Osteocyte (in vitro differentiated cells): ENCODE measurements at places on chromosomes 6 and 20.

DNA sequence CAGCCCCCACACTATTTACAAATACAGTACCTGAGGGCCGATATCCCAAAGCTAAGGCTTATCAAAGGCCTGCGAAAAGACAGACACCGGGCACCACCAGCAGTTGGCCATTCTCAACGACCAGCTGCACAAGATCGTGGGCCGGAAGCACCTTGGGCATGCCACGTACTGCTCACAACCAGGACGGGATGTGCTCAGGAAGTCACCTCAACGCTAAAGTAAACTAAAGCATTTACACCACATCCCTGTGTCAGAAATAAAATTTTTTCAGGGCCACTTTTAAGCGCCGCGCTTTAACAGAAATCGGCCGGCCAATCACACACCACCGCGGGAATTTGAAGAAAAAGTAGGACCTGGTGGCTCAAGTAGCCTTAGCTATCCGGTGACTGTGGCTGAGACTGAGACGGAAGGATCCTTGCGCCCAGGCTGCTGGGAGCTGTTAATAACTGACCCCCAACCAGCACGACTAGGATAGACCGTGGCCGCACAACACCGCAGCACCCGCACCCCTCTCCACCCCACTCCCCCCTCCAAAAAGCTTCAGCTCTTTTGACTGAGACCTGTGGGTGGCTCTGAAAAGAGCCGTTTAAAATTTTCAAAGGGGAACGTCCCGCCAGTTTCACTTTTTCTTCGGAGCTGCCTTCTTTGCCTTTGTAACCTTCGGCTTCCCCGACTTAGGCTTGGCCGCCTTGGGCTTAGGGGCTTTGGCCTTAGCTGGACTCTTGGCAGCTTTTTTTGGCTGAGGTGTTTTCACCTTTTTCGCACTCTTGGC lies 131.2 kb upstream of the BTN3A2 start:
- DNase-seq: no peak

- DNase-seq: no peak
Observed at GRCh38 chr6:164379795-164380194, 929.6 kb downstream of the C6orf118 start.

GRCh38 chr6:105269390-105269789 lies 89.6 kb upstream of the POPDC3 start:
- DNase-seq: no peak

DNA sequence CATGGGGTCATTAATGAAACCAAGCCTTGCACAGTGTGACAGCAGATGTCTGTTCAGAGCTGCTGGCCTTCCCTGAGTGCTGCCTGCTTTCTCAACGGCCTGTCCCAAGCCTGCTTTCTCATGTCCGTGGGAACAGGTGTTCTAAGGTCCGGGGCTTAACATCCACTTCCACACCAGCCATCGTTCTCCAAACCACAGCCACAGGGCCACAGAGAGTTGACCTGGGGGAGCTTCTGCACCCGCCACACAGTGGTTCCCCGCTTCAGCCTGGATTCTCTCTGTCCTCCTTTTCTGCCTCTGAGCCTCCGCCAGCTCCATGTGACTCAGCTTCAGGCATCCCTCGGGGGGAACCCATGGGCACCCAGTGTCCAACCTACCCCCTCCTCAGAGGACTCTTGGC lies 26.9 kb upstream of the PPP1R3G start:
- no peak for DNase-seq

- DNase-seq: no peak
Observed at GRCh38 chr6:161626132-161626676, 352.3 kb upstream of the AGPAT4 start.

GRCh38 chr6:133701633-133702331 lies 187.1 kb upstream of the TCF21 start:
- DNase-seq: no peak

DNA sequence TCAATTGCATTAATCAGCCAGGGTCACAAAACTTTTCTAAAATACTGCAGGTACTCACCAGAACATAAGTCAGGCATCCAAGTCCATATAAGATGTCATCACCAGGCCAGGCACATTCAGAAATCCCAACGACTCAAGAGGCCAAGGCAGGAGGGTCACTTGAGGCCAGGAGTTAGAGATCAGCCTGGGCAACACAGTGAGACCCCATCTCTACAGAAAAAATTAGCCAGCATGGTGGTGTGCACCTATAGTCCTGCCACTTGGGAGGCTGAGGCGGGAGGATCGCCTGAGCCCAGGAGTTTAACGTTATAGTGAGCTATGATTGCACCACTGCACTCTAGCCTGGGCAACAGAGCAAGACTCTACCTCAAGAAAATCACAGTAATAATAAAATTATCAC lies 278.4 kb upstream of the PLN start:
- DNase-seq: no peak

- DNase-seq: no peak
Observed at GRCh38 chr20:9912858-9913434, 74.1 kb upstream of the PAK5 start.

DNA sequence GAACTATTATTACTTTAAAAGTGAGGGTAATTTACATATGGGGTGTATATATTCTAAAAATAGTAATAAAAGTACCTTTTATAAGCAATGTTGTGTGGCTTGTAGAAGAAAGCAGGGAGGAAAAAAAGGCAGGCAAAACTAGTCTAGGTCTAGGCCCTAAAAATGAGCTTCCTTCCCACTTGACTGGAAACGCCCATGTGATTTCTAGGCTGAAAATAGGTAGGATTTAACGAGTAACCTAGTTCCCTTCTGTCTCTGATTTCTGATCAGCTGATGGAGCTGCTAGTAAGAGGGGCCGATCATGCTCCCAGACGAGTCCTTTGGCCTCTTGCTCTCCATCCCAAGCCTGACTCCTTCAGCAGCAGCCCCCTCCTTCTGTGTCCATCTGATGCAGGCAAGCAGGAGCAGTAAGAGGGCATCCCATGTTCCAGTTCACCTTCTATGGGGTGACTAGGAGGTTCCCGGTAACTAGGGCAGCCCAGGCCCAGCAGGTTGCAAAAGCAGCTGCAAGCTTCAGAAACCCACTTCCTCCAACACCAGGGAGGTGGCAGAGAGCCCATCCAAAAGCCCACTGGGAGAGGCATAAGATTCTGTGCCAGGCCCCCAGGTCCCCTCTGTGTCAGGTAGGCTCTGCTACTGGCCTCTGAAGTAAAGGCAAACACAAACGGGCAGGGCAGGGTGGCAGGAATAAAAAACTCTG lies 24.4 kb downstream of the TBC1D20 start:
- no peak for DNase-seq

DNA sequence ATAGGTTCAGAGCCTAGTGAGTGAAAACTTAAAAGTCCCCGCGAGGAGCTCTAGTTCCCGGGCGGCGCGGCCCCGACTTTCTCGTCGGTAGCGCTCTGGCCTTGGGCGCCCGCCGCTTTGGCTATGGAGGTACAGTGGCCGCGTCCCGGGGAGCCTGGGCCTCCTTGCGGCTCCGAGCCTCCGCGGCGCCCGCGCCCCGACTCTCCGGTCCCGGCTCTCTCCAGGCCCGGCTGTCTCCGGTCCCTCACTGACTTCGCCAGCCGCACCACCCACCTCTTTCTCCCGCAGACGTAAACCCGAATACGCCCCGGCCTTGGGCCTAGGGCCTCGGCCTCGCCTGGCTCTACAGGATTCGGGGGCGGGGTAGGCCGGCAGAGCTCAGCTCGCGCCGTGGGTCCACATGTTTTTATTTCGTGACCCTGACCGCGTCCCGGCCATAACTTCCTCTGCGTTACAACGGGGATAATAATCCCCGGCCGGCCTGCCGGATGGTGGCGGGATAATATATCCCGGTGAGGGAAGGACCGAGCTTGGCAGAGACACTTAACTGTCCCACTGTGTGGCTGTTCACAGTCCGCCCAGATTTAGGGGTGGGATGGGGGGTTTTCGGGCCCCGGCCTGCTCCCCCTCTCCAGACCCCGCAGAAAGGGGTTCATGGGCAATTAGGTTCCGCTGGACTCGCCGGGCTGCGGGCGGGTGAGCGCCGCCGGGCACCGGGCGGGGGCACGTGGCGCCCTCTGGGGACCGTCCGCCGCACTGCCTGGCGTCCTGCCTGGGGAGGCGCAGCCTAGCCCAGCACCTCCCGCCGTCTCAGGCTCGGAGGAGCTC lies 10.0 kb upstream of the TBX18 start:
- DNase-seq: peak; percentile 85

GRCh38 chr20:46826343-46826984 lies 68.2 kb upstream of the EYA2 start:
- DNase-seq: peak; percentile 42

DNA sequence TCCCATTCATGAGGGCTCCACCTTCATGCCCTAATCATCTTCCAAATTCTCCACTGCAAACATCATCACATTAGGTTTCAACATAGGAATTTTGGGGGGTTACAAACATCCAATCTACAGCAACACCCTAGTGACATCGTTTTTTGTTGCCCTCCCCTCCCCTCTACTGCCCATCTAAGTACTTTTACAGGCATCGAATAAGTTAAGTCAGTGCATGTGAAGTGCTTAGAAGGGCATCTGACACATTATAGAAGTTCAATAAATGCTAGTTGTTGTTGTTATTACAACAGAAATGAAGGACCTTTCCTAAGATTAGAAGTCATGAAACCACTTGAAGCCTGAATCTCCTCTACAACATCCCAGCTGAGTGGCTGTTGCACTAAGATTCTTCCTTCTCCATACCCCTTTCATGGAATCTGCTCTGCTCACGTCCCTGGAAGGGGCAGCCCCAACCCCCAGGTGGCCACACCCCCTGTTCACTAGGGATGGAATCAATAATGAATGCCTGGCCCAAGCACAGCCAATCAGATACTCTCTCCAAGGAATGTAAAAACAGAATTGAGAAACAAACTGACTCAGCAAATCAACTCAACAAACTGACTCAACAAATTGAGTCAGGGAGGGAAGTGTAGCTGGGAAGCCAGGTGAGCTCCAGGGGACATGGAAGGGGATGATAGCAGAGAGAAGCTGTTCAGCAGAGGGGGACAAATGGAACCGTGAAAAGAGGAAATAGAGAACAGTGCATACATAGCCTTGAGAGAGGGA lies 3.9 kb upstream of the LRP11 start:
- no peak for DNase-seq

DNA sequence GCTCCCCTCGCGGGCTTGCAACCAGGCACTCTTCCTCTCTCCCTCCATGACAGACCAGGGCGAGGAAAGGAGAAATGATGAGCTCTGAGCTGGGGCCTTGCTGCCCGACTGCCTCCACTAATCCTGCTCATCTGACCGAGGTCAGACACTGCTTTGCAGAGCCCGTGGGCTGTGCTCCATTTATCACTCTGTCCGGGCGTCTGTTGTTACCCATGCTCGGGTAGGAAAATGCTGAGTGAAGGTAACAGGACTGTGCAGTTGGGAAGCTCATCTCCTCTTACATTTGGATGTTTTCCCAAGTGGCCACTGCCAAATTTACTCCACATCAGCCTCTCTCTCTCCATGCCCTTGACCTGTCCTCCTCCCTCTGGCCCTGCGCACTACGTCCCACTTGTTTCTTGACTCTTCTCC lies 14.6 kb downstream of the RPS6KA2 start:
- DNase-seq: peak; percentile 65

GRCh38 chr20:49267327-49267726 lies 10.5 kb downstream of the ZNFX1 start:
- DNase-seq: no peak

DNA sequence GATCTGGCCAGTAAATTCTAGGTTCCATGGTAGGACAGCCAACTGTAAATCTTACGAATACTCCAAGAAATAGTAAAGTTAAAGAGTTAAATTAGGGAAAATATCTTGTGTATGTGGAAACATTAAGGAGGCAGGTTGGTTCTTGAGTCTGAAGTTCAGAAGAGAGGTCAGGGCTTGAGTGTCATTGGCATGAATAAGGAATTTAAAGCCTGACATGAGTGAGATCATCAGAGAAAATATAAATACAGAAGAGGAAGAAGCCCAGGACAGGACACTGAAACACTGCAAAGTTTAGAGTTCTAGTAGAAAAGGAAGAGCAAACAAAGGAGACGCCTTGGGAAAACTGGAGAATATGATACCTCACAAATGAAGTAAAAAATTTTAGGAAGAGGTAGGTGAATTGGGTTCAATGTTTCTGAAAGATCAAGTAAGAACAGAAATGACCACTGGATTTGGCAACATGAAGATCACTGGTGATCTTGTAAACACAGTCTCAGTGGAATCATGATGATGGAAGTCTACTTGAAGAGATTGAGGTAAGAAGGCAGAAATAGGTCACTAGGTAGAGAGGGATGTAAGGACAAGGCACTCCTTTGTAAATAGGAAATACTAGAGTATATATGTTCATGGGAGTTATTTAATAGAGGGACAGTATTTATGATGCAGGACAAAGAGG lies 41.6 kb upstream of the SYNCRIP start:
- no peak for DNase-seq

GRCh38 chr6:136113736-136114173 lies 136.4 kb downstream of the MTFR2 start:
- no peak for DNase-seq

DNA sequence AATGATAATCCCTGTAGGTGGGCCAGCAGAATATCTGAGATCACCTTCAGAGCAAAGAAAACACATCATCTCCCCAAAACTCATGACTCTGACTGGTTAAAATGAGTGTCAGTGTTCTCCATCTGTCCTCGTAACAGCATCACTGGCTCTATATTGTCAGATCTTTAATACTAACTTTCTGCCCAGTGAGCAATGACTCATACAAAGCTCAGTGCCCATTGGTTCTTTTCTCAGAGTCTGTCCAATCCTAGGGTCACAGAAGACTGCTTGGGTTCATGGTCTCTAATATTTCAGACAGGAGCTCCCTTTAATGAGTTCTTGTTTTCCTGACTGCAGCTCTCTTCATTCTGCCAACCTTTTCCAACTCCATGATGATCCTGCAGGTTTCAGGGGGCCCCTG lies 36.4 kb downstream of the HLA-DPB1 start:
- no peak for DNase-seq

DNA sequence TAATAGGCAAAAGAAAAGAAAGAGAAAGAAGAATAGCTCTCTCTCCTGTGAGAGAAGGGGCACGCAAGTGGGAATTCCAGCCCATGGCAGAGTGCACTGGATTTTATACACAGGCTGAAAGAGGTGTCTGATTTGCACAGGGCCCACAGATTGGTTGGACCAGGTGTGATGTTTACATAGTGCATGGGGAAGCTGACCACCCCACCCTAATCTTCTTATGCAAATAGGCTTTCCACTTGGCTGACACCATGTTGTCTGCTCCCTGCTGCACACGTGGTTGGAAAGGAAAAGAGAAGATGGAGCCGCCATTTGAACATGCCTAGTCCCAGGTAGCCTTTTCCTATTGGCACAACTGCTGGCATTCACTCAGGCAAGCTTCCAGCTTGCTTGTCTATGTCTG lies 20.2 kb downstream of the MICA start:
- no peak for DNase-seq
